Left cardiac atrium (tissue), 4 donors: ENCODE measurements at places on chromosomes 12 and 14. TPM values are rescaled to one million over a fixed set of nuclear protein-coding genes. Genes with fewer than 3 reads are reported as not detected.

DNA sequence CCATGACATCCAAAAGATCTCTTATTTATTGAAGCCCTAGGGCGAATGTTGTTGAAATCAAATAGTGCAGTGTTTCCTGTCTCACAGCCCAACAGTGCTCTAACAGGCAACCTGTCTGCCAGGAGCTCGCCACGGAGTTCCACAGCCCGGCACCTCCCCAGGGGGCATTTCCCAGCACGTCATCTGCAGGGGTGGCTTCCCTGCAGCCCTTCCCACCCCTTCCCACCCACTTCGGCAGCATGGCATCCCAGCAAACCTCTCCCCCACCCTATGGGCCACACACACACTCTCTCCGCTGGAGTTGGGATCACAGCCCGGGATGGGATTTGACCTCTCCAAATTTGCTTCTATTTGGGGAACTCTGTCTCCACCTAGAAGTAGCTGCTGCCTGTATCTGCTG is 62.7 kb upstream of the C14orf180 start:
- no peak for DNase-seq

GRCh38 chr14:88488081-88488480 is 66.7 kb downstream of the PTPN21 start:
- no peak for DNase-seq

DNA sequence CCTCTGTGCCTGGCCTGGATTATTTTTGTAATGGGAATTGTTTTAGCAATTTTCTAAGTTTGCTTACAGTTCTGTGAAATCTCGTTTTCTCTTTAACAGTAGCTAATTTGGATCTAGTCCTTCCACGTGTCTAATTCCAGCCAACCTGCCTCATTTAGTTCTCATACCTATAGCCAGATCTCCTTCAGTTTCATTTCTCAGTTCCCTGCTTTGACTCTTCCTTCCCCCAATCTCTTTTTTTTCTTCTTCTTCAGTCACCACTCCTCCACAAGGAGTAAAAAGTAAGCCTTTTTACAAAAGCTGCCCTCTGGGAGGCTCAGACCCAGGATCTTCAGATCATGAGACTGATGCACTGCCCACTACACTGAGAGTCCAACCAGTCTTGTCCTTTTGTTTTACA is 1.4 kb downstream of the THTPA start:
- DNase-seq = no peak

GRCh38 chr12:105171691-105172436 is 64.1 kb downstream of the APPL2 start:
- DNase-seq = no peak

- DNase-seq = no peak
Observed at GRCh38 chr12:64521833-64522232, 69.9 kb downstream of the TBK1 start.

GRCh38 chr12:48822711-48823110 is 4.4 kb downstream of the CACNB3 start:
- DNase-seq = no peak

DNA sequence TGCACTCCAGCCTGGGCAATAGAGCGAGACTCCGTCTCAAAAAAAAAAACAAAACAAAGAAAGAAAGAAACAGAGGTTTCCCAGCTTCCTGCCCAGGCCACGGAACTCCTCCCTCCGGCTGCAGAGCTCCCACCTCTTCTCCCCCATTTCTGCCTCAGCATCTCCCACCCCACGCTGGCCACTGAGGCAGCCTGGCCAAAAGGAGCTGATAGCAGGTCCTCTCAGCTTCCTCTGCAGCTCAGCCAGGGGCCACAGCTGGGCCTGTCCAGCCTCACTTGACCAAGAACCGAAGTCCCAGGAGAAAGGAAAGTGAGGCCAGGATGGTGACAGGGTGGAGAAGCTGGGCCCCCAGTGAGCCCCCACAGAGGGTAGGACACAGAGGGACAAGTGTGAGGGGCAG is 33.4 kb upstream of the CD9 start:
- no peak for DNase-seq

DNA sequence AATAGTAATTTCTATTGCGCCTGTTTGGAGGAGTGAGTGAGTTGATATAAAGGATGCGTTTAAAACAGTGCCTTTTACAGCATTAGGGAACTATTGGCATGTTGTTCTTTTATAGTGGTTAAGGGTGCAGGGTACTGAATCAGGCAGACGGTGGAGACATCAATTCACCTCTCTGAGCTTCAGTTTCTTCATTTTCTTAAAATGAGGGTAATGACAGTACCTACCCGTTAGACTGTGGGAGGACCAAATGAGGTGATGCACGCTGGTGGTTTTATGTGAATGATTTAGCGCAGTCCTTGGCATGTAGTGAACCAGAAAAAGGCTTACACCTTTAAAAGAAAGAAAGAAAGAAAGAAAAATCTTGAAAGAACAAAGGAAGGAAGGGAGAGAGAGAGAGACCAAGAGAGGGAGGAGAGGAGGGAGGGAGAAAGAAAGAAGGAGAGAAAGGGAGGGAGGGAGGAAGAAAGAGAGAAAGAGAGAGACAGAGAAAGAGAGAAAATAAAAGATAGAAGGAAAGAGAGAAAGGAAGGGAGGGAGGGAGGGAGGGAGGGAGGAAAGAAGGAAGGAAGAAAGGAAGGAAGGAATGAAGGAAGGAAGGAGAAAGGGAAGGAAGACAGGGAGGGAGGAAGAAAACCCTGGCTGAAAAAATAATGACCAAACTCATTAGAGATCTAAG is 22.2 kb upstream of the CCND2 start:
- DNase-seq = no peak

- DNase-seq = no peak
Observed at GRCh38 chr14:92613008-92613658, 99.6 kb downstream of the RIN3 start.

GRCh38 chr12:24134092-24134491 is 184.6 kb upstream of the SOX5 start:
- DNase-seq = no peak

DNA sequence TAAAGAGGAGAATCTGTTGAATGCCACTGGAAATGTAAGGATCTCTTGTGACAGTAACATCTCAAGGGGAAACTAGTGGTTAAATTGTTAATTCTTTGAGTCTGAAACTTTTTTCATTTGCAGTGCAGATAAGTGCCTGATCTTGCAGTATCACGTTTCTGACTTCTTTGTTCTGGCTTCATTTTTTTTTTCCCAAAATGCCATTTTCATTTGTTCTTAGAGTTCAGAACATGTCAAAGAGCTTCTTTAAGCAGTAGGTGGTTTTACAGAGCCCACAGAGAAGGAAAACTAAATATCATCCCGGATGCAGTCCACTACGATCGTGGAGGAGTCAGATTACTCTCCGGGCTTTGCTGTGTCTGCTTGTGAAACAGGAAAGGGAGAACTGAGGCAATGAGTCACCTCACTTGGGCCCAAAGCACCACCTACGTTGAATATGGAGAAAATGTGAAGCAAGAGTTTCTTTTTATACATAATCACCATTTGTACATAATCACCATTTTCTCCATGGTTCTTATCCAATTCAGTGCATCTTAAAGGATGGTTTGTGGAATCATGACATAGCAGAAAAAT is 43.9 kb downstream of the HMGA2 start:
- DNase-seq = no peak

DNA sequence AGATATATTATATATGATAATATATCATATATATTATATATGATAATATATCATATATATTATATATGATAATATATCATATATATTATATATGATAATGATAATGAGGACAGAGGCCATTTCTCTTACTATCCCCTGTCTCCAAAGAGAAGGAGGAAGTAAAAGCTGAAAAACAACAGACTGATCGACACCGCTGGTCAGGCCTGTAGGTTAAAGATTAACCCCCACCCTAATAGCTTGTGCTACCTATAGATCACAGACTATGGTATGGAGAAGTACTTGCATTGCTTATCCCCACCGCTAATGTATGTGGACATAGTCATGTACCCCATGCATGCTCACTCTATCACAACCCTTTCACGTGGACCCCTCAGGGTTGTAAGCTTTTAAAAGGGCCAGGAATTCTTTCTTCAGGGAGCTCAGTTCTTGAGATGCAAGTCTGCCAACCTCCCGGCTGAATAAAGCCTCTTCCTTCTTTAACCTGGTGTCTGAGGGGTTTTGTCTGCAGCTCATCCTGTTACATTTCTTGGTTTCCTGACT is 786.1 kb upstream of the TMEM132C start:
- DNase-seq = no peak

- DNase-seq = no peak
Observed at GRCh38 chr12:97940629-97941028, 478.0 kb downstream of the RMST start.

DNA sequence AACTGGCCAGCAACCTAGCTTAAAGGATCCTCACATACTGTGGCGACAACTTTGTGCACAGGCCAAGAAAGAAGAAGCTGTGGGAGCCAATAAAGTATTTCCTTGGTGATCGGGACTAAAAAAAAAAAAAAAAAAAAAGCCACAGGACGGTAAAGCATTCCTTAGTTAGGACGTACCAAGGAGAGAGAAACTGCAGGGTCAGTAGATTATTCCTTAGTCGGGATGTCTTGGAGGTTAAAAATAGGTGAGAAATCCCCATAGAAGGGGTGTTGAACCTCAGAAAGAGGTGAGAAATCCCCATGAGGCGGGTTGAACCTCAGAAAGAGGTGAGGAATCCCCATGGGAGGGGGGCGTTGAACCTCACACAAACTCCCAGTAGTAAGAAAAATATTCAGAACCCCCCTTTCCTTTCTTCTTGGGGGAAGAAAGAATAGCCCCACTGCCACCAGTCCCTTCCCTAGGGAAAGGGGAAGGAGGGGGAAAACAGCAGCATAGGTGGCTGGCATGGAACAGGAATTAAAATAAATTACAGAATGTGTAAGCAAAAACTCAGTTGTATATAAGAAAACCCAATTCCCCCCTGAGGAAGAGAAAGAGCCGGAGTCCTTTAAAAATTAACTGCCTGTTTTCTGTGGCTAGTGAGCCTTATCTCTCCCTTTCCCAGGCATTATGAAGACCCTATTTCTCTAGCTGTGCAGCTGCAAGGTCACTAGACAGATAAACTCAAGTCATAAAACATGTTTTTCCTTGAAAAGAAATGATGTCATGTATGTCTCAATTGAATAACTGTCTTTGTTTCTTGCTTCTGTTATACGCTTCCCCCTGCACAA is 26.8 kb downstream of the KLRK1 start:
- no peak for DNase-seq

DNA sequence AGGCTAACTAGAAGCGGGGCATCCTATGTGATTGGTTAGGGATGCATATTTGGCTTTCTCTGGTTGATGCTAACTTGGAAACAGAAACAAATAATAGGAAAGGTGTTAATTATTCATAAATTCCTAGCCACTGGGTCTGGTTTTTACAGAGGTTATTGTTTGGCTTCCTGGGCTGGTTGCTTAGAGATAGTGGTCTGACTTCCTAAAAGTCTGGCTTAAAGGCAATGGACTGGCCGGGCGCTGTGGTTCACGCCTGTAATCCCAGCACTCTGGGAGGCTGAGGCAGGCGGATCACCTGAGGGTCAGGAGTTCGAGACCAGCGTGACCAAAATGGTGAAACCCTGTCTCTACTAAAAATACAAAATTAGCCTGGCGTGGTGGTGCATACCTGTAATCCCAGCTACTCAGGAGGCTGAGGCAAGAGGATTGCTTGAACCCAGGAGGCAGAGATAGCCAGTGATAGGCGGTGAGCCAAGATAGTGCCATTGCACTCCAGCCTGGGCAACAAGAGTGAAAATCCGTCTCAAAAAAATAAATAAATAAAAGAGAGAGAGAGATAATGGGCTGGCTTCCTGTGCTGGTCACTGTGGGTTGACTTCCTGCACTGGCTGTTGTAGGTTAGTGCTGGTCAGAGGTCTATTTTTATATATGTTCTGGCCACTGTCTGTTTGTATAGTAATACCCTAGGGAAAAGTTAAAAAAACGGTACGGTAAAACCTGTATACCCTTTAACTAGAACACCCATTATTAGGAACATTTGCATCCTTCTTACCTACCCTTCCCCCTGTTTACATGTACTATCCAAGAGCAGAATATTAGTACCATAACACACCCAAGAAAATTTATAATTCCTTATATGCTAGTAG is 24.1 kb downstream of the OR6S1 start:
- DNase-seq = no peak

DNA sequence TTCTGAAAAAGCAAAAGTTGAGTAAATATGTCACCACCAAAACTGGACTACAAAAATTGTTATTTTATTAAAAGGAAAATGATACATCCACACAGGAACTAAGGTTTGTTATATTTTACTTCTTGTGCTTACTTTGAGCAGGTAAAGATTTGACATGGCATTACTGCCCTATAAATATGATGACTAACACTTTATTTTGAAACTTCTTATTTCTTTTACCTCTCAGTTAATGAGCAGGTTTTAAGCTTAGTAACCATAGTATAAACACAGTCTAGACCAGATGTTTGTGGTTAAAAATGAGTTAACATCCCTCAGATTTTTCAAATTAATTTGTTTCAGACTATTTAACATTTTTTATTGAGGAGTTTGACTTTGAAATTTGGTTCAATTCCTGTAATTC is 862.5 kb upstream of the USP15 start:
- DNase-seq = no peak

DNA sequence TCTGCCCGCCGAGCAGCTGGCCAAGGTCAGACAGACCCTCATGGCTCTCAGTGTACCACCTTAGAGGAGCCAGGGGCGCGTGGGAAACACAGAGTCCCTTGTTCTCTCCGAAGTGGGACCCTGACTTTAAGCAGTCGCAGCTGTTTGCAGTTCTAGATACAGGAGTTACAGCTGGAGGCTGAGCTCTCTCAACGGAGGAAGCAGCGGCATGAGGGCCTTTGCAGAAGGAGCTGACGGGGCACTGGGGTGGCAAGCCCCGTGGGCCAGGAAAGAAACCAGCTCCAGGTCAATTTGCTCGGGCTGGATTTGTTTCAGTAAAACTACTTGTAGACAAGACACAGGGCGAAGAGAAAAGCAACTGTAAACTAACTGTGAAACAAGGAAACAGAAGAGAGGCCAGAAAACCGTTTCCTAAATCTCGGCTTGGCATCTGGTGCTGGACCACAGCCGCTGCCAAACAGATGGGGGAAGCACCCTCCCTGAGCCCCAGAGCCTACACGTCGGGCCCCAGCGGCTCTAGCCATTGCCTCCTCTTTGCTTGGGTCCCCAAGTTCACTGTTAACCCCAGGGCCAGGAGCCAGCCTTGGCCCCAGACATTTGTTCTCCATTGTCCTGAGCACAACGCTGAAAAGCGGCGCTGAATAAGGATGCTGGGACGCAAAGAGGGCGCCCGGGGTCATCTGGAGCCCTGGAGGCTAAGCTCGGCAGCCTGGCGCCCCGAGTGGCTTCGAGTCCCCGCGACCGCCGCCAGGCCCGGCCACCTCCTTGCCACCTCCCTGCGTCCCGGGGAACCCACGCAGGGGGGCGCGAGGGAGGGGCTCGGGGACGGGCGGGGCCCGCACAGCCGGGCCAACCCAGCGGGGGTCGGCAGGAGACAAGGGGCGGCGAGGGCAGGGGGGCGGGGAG is 914 bp upstream of the PACS2 start:
- peak; percentile 59 for DNase-seq

- DNase-seq = no peak
Observed at GRCh38 chr12:93938931-93939330, 209.4 kb upstream of the PLXNC1 start.

GRCh38 chr14:64855721-64856528 is 23.8 kb downstream of the SPTB start:
- no peak for DNase-seq

GRCh38 chr12:6158749-6159148 is 34.3 kb upstream of the VWF start:
- no peak for DNase-seq

The CINP gene
- total RNA-seq = 30.0 TPM

The CCDC197 gene
- not detected for total RNA-seq

The CYP27B1 gene
- 1.5 TPM for total RNA-seq

The DNAI7 gene
- 1.3 TPM for total RNA-seq

The CMA1 gene
- total RNA-seq = 5.2 TPM

The ACOT6 gene
- not detected for total RNA-seq

The SLC16A7 gene
- total RNA-seq = 85.0 TPM

The MANSC4 gene
- not detected for total RNA-seq

The KLHDC1 gene
- 6.5 TPM for total RNA-seq
